Lower lobe of right lung (tissue), 2 donors: ENCODE measurements at places on chromosomes 12 and 14.

- H3K4me3 ChIP-seq = no peak overlapping the region
- no peak overlapping the region for H3K27ac ChIP-seq
- H3K4me1 ChIP-seq = no peaks in the 10 kb centered on the region
- H3K36me3 ChIP-seq = peaks cover 16% of the 10 kb centered on the region
- no peaks in the 10 kb centered on the region for H3K27me3 ChIP-seq
These were observed 55.3 kb downstream of the ZFYVE21 start for GRCh38 chr14:103770902-103771301.

DNA sequence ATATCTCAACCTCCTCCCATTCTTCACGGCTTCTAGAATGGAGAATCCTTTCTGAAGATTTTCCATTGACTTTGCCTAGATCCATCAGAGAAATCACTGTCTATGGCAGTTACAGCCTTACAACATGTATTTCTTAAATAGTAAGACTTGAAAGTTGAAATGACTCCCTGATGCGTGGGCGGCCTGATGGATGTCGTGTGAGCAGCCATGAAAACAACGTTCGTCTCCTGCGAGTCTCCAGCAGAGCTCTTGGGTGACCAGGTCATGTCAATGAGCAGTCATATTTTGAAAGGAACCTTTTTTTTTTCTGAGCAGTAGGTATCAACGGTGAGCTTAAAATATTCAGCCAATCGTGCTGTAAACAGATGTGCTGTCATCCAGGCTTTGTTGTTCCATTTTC lies 139.9 kb upstream of the C14orf180 start:
- H3K27ac ChIP-seq = no peak overlapping the region
- H3K36me3 ChIP-seq = no peaks in the 10 kb centered on the region
- no peak for DNase-seq
- H3K27me3 ChIP-seq = no peaks in the 10 kb centered on the region

DNA sequence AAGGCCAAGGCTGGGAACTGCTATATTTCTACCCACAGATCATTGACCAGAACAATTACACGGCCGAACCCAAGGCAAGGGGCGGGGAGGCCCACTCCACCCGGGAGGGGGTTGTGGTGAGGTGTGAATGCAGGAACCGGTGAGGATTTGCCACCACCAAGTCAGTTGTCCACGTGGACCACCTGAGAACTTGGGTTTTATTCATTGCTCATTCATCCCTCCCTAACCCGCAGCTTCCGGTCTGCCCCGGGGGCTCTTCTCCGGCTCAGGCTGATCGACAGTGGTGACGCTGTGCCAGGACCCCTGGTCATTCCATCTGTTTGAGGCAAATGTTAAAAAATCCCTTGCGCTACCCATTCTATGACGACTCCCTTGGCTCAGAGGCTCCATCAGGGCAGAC lies 127.7 kb upstream of the RTL1 start:
- no peaks in the 10 kb centered on the region for H3K27me3 ChIP-seq
- H3K27ac ChIP-seq = no peak overlapping the region
- no peak for DNase-seq

- no peaks in the 10 kb centered on the region for H3K4me1 ChIP-seq
- H3K36me3 ChIP-seq = no peaks in the 10 kb centered on the region
- DNase-seq = no peak
- no peaks in the 10 kb centered on the region for H3K27me3 ChIP-seq
- no peak within 1 kb of the TSS for H3K4me3 ChIP-seq
These were observed at the start of gene CMTM5 for GRCh38 chr14:23376482-23377197. CMTM5 (plus strand) TSS chr14:23377046; CDS start chr14:23377252, 206 bp downstream.

- DNase-seq = no peak
- H3K27me3 ChIP-seq = no peaks in the 10 kb centered on the region
- H3K27ac ChIP-seq = no peak overlapping the region
- no peak overlapping the region for H3K4me3 ChIP-seq
- H3K36me3 ChIP-seq = peaks cover 91% of the 10 kb centered on the region
These were observed 80.9 kb downstream of the ACACB start for GRCh38 chr12:109197327-109197726.

DNA sequence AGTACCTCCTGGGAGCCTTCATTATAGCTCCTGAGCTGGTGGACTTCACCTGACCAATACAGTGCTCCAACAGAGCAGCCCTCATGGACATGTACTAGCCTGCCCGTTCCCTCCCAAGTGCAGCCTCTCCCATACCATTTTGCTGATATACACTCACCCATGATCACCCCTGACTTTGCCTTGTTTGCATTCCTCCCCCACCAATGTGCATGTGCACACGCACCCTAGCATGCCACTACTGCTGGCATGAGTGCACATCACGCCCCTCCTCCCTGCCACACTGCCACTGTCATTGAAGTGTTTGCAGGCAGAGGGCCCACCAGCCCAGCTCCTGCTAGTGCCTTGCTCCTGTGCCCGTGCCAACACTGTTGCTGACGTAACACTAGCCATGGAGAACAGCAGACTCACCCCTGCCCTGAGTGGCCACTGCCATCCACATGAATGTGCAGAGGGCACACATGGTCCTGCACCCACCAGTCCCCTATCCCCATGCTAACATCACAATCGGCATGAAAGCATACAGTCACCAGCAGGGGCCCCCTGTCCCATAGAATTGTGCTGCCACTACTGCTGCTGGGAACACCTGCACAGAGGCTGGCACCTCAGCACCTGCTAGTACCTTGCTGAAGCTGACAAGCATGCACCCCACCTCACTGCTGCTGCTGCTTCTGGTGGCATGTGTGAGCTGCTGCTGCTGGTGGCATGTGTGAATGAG lies 110.3 kb downstream of the SINHCAF start:
- H3K27me3 ChIP-seq = no peaks in the 10 kb centered on the region
- no peak overlapping the region for H3K4me3 ChIP-seq
- H3K4me1 ChIP-seq = no peaks in the 10 kb centered on the region
- DNase-seq = peak; percentile 45
- no peak overlapping the region for H3K27ac ChIP-seq
- H3K36me3 ChIP-seq = no peaks in the 10 kb centered on the region

DNA sequence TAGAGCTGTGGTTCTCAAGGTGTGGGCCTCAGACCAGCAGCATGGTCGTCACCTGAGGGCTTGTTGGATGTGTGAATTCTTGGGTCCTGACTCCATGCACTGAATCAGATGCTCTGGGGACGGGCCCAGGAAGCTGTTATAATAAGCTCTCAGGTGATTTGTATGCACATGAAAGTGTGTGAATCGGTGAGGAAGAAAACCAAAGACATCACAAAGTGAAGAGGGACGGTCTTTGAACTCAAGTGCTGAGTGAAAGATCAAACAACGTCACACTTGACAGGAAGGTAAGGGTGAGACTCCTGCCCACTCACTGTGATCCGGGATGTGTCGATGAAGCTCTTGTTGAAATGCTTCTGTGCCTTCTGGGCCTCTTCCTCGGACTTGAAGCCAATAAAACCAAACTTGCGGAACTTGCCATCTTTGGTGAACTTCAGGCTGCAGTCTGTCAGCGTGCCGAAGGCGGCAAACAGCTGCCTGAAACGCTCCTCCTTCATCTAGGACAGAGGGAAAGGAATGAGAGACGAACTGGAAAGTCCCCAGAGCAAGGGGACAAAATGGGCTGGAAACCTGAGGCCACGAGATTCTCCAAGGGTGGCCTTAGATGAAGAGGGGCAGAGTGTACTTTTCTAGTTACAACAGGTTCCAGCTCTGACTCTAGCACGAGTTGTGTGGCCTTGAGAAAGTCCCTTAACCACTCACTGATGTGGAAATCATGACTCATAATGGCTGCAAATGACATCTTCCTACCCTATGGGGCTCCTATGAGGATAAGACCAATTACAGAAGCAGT lies 4.0 kb downstream of the RBM19 start:
- peaks cover 61% of the 10 kb centered on the region for H3K36me3 ChIP-seq
- no peak overlapping the region for H3K4me3 ChIP-seq
- no peak overlapping the region for H3K27ac ChIP-seq
- H3K27me3 ChIP-seq = no peaks in the 10 kb centered on the region
- peaks cover 17% of the 10 kb centered on the region for H3K4me1 ChIP-seq

- H3K36me3 ChIP-seq = no peaks in the 10 kb centered on the region
- H3K4me1 ChIP-seq = no peaks in the 10 kb centered on the region
- no peak overlapping the region for H3K27ac ChIP-seq
- H3K4me3 ChIP-seq = no peak overlapping the region
These were observed 623.3 kb downstream of the C12orf50 start for GRCh38 chr12:87405918-87406317.

- no peak overlapping the region for H3K27ac ChIP-seq
- no peak for DNase-seq
- no peaks in the 10 kb centered on the region for H3K27me3 ChIP-seq
- H3K4me1 ChIP-seq = no peaks in the 10 kb centered on the region
These were observed 34.9 kb downstream of the PPHLN1 start for GRCh38 chr12:42360747-42361403.

GRCh38 chr12:34402228-34402898 lies 380.1 kb downstream of the ALG10 start:
- H3K4me1 ChIP-seq = no peaks in the 10 kb centered on the region
- H3K4me3 ChIP-seq = no peak overlapping the region
- H3K27ac ChIP-seq = no peak overlapping the region
- no peaks in the 10 kb centered on the region for H3K36me3 ChIP-seq

DNA sequence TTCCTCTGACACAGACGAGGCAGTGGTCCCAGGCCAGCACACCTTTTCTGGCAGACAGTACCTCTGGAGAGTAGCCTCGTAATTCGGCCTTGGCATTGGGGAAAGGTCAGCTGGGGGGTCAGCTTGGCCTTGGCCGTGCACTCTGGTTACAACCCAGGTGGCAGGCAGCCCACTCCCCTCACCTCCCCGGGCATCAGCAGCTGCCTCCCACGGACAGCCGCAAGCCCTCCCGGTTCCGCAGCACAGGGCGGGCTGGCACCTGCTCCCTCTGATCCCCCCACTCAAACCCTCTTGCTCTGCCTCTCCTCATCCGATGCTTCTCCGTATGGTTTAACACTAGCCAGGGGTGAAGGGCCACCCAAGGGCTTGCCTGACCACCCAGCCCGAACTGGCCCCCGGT lies 50.6 kb downstream of the TEAD4 start:
- peaks cover 28% of the 10 kb centered on the region for H3K4me1 ChIP-seq
- no peak overlapping the region for H3K4me3 ChIP-seq
- H3K27ac ChIP-seq = no peak overlapping the region
- H3K27me3 ChIP-seq = no peaks in the 10 kb centered on the region
- DNase-seq = no peak
- H3K36me3 ChIP-seq = peaks cover under 1% of the 10 kb centered on the region

DNA sequence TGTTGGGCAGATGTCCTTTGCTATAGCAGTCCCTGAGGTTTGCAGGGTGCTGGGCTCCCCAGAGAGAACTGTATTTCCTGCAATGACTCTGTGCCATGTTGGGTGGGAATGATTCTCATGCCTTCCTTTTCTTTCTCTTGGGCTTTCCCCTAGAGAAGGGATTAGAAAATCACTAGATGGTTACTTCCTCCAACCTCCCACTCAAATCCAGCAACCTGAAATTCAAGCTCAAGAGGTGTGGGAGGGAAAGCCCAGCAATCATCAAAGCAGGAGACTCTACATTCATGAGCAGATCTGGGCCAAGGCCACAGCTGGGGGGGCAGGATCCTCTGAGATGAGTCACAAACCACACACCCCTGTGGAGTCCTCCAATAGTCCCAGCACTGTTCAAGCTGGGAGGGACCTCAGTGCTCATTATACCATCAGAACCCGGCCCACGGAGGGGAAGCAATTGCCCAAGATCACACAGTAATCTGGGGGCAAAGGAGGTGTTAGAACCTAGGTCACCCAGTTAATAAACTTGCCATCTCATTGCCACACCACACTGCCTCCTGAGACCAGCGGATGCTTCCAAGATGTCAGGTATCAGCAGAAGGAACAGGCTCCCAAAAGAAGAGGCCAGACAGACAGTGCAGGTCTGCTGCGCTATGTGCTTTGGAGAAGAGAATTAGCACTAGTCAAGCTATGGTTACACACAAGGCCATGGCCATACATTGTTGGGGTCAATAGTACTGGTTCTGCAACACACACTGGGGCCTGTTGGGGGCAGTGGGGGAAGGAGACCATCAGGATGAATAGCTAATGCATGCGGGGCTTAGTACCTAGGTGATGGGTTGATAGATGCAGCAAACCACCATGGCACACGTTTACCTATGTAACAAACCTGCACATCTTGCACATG lies 65.7 kb downstream of the TTC9 start:
- DNase-seq = no peak
- H3K36me3 ChIP-seq = no peaks in the 10 kb centered on the region
- peaks cover 4% of the 10 kb centered on the region for H3K4me1 ChIP-seq
- H3K4me3 ChIP-seq = no peak overlapping the region

- H3K27me3 ChIP-seq = no peaks in the 10 kb centered on the region
- H3K4me1 ChIP-seq = no peaks in the 10 kb centered on the region
- DNase-seq = no peak
- H3K36me3 ChIP-seq = no peaks in the 10 kb centered on the region
- no peak overlapping the region for H3K27ac ChIP-seq
- H3K4me3 ChIP-seq = no peak overlapping the region
These were observed 72.7 kb upstream of the GRIP1 start for GRCh38 chr12:66751432-66752113.

GRCh38 chr14:73761618-73762355 lies 47.6 kb upstream of the PNMA1 start:
- H3K27me3 ChIP-seq = no peaks in the 10 kb centered on the region
- DNase-seq = no peak
- peak overlapping the region; percentile 100 for H3K27ac ChIP-seq
- no peak overlapping the region for H3K4me3 ChIP-seq
- no peaks in the 10 kb centered on the region for H3K36me3 ChIP-seq
